ENCODE measurements at places on chromosomes 7 and 10.

- DNase-seq: no peak
Measured at GRCh38 chr7:134714470-134715205, 64.8 kb upstream of the CALD1 start.

DNA sequence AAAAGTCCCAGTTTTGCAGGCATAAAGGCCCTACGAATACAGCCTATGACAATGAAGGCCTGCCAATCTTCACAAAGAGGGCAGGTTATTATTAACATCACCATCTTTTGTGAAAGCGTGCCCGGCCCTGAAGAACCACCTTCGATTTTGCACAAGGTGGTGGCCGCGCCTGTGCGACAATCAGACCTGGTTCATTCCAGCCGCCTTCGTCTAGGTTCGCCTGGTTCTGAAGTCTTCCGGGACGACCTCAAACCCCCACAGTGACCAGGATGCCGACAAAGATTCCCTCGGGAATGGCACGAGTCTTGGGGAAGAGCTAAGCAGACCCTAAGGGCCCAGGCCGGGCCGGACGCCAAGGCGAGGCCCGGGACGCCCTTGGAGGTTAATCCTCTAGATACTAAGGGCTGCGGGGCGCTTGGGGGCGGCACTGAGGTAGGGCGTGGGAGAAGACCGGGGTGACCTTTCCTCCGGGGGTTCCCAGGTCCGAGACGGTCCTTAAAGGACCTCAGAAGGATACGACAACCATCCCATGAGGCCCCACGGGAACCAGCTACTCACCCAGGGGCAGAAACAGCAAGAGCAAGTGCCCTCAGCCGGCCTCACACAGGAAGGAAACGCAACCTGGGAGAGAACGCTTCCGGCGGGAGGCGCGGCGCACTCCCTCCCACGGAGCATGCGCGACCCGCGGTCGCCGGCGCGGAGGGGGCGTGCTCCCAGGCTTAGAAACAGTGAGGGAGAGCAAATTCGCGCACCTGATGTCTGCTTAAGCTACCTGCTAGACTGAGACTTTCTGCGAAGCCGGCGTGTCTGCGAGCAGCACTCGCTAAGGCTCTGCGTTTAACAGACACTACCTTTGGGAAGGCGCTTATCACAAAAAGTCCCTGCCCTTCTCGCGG lies at the start of gene ATAD1:
ATAD1 (minus strand) TSS at position 618 of the 896 bp plus-strand sequence. CDS start 3,627 bp downstream, outside the sequence.
- peak; percentile 88 for DNase-seq

- DNase-seq: no peak
Measured at GRCh38 chr7:55233001-55233400, 132.1 kb upstream of the LANCL2 start.

DNA sequence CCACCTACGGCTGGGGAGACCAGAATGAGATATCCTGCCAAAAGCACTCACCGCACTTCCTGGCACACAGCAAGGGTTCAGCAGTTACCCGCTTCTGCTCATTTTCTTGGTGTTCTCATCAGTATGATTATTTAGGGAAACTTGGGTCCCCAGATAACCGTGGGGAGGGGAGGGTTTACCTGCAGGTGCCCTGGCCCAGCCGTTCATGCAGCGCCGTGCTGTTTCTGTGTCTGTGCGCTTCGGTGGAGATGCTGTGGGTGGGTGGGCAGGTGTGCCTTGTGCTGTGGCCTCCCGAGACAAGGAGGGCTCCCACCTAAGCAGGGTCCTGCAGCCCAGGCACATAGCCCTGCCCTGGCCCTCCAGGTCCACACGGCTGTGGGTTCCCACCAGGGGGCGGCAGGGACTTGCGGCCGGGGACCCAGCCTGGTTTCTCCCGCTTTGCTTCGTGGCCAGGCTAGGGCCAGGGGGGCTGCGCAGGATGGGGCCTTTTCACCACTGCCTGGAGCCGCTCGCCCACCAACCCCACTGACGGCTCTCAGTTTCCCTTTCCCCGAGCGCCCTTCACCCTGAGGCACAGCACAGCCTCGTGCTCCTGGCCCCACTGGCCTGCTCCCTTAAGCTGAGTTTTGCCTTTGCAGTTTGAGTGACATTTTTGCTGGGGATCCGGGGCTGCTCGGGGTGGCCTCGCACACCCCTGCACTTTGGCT lies 78.5 kb downstream of the LHPP start:
- DNase-seq: peak; percentile 72

DNA sequence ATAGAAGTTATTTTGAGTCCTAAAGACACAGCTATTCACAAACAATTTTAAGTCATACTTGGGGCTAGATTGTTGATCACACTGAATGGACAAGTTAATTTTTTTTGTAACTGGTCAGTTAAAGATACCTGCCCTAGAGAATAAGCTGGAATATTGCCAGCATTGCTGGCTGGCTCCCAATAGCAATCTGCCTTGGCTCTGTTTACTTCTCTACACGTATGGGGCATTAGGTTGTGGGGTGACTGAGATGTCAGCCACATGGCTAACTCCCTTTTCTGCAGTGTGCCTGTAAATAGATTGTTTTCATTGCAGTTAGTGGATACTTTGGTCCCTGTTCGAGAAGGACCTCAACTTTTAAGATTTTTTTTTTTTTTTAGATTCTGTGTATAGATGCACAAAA lies 128.2 kb downstream of the SEMA3E start:
- no peak for DNase-seq

DNA sequence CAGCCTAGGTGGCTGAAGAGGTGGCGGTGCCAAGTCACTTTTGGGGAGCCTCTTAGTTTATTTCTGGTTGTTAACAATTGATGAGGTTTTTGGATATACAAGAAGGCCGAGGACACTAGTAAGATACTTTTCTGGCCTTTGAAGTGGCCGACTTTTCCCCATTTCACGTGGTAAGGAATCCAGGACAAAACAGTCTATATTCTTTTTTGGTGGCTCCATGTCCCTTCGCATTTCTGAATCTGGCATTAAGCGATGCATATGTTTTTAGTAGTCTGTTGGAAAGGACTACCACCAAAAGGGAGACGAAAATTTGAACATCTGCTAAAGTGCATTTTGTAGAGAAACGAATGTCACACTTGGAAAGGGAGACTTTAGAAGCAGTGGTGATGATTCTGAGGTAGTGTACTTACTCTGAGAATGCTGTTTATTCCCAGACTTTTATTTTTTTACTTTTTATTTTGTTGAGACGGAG lies 1.5 kb downstream of the MLLT10 start:
- DNase-seq: no peak

DNA sequence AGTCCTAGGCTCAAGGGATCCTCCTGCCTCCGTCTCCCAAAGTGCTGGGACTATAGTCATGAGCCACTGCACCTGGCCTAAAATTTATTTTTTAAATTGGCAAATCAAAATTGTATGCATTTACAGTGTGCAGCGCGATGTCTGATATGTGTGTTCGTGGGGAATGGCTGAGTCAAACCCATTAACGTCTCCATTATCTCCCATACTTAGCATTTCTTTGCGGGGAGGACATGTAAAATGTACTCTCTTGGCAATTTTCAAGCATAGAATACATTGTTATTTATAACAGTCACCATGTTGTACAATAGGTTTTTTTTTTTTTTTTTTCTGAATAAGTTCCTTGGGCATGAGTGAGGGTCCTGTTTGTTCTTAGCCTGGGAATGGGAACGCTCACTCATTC lies 3.8 kb downstream of the TMEM184A start:
- no peak for DNase-seq

GRCh38 chr10:34275626-34276130 lies 539.4 kb downstream of the PARD3 start:
- no peak for DNase-seq

- no peak for DNase-seq
Measured at GRCh38 chr10:356452-356851, 221.2 kb downstream of the ZMYND11 start.

DNA sequence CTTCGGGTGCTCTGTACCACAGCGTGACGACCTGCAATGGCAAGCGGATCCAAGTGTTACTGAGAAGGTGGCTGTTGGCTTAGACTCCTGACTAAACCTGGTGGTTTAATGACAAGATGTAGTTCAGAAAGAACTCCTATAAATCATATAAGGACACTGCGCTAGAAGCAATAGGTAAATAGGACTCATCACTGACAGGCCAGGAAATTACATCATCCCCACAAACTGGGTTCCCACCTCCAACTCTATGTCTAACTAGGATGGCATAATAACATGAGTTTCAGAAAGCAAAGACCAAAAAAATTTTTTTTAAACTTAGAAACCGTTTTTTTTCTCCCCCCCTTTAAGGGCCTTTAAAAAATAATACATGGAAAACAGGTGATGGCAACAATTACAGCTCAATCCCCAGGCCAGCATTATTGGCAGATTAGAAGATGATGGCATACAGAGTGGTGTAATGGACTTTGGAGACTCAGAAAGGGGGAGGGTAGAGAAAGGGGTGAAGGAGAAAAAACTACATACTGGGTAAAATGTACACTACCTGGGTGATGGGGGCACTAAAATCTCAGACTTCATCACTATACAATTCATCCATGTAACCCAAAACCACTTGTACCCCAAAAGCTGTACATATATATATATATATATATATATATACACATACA lies 81.4 kb upstream of the FAM133B start:
- no peak for DNase-seq

DNA sequence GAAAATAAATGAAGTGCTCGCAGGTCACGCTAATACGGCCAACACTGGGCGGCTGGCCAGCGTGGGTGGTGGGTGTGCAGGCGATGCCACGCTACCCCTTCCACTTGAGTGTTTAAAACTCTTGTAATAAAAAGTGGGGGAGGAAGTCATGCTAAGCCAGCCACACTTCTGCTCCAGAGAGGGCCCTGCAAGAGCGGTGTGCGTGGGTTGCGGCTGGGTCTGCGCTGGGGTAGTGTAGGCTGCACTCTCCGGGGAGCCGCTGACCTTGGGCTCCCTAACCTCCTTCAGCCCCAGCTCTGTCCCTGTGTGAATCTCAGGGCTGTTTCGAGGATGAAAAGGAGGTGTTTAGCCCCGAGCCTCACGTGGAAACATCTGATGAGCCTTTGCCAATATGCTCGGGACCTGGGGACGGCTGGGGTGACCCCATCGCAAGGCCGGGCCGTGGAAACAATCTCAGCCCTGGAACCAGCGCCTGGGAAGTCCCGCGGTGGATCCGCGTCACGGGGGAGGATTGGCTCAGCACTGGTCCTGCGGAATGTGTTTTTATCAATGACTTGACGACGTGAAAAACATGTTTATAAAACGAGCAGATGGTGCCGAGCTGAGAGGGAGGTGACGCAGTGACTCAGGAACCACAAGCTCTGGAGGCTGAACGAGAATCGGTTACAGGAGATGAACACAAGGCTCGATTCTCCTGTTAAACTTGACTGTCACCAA lies 278.5 kb downstream of the DNAJB6 start:
- DNase-seq: no peak

- DNase-seq: no peak
Measured at GRCh38 chr7:91297939-91298338, 33.7 kb downstream of the FZD1 start.

GRCh38 chr7:140209866-140210609 lies 33.3 kb upstream of the KDM7A start:
- peak; percentile 79 for DNase-seq

- no peak for DNase-seq
Measured at GRCh38 chr10:110893559-110894179, 21.9 kb downstream of the PDCD4 start.

GRCh38 chr7:101121991-101122932 lies 4.6 kb upstream of the SERPINE1 start:
- no peak for DNase-seq

DNA sequence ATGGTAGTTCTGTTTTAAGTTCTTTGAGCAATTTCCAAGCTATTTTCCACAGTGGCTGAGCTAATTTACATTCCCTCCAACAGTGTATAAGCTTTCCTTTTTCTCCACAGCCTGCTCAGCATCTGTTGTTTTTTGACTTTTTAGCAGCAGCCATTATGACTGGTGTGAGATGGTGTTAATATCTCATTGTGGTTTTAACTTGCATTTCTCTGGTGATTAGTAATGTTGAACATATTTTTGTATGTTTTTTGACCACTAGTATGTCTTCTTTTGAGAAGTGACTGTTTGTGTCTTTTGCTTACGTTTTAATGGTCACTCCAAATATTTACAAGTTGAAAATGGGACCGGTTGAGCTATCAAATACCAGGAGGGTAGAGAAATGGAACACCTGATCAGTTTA lies 20.4 kb downstream of the GNG11 start:
- no peak for DNase-seq

- DNase-seq: no peak
Measured at GRCh38 chr7:34236057-34236456, 330.7 kb downstream of the BMPER start.
